Smooth muscle cell of the umbilical artery (primary cell): ENCODE measurements at places on chromosomes 13 and 19. TPM values are rescaled to one million over a fixed set of nuclear protein-coding genes. Genes with fewer than 3 reads are reported as not detected.

The ZNF571 gene
- total RNA-seq = 3.2 and 4.2 TPM in 2 replicates

The PSG6 gene
- total RNA-seq = not detected in 2 replicates

The TSSK6 gene
- total RNA-seq = 1.2 and 2.1 TPM in 2 replicates

The C19orf47 gene
- total RNA-seq = 3.6 and 10.6 TPM in 2 replicates

The LSM7 gene
- 105 and 126 TPM in 2 replicates for total RNA-seq

The TM9SF2 gene
- 170 and 215 TPM in 2 replicates for total RNA-seq

The ATP4A gene
- total RNA-seq = not detected in 2 replicates

The PPP1R12C gene
- total RNA-seq = 29.4 and 46.6 TPM in 2 replicates

The KLK6 gene
- total RNA-seq = not detected in 2 replicates

The SCEL gene
- not detected in 2 replicates for total RNA-seq

The CABP5 gene
- total RNA-seq = not detected in 2 replicates

The CGB2 gene
- total RNA-seq = not detected in 2 replicates

The CYP4F2 gene
- total RNA-seq = not detected in 2 replicates

The FCGBP gene
- 1.2 and 2.2 TPM in 2 replicates for total RNA-seq

The BEST2 gene
- not detected in 2 replicates for total RNA-seq

The BRME1 gene
- total RNA-seq = under 0.01 and 0.37 TPM in 2 replicates

The DHDH gene
- total RNA-seq = not detected in 2 replicates

The FSTL3 gene
- 189 and 372 TPM in 2 replicates for total RNA-seq

The HPN gene
- total RNA-seq = not detected in 2 replicates
